ENCODE measurements at places on chromosomes 3 and 15.

DNA sequence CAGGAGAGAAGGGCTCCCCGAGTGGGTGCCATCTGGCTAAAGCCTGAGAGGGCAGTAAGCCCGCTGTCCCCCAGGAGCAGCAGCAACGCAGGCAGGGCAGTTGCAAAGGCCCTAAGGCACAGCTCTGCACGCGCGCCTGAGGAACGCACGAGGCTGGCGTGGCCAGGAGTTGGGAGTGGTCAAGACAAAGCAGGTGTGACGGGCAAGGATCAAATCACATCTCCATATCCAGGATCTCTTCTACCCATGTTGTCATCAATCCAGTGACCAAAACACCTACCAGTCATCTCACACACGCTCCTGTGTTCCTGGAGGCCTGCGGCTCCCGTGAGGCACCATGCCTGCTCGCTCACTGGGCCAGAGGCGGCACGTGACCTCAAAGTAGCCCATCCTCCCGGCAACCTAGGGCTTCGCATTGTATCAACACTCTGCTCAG is 59.5 kb downstream of the ERC2 start:
- no peak for DNase-seq

- no peak for DNase-seq
Measured at GRCh38 chr15:49902685-49903501, 216.1 kb downstream of the ATP8B4 start.

DNA sequence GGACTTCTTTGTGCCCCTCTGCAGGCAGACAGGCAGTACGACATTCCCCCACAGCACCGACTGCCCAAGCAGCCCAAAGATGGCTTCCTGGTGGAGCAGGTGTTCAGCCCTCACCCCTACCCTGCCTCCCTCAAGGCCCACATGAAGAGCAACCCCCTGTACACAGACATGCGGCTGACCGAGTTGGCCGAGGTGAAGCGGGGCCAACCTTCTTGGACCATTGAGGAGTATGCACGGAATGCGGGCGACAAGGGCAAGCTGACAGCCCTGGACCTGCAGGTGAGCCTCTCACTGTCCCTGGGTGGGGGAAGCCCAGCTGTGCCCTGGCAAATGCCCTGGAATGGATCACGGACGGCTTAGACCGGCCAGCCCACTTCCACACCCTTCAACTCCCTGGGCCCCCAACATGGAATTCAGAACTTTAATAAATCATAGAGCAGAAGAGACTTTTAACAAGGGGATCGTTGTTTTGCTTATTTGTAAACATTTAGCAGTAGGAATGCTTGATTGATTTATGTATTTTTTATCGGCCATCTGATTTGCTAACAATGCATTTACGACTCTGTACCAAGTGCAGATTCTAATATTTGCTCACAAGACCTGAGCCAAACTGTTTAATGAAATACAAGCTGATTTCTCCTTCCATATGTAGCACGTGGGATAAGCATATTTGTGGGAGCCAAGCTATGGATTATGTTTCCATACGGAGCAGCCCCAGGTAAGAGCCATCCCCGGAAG is 31.1 kb downstream of the MINAR1 start:
- no peak for DNase-seq

GRCh38 chr15:40151499-40151898 is 9.4 kb upstream of the BUB1B start:
- no peak for DNase-seq

DNA sequence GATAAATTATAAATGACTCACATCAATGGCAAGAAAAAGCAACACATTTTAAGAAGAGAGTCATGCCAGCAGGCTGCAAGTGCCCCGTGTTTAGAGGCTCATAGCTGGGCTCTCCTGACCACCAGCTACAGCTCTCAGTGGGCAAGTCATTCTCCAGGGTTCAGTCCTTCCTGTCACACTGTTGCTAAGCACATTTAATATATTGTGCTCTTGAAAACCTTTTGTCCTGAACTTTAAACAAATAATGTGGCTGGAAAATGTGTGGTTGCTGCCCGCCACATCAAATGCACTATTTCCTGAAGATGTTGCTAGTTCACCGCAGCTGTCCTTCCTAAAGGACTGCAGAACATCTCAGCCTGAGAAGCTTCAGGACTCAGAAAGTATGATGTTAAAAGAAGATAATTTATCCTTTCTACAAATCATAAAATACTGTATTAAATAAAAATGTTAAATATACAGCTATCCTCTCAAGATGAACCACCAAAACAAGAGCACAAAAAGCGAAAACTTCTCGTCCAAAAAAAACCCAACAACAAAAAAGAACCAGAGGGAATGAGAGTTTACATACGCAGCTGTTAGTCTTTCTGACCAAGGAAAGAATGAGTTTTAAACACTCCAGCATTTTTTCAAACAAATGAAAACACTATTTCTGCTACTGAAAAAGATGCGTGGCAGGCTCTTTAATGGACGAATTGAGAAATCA is 951 bp downstream of the TARS3 start:
- DNase-seq: peak; percentile 60

- no peak for DNase-seq
Measured at GRCh38 chr15:61327019-61327631, 98.0 kb upstream of the RORA start.

DNA sequence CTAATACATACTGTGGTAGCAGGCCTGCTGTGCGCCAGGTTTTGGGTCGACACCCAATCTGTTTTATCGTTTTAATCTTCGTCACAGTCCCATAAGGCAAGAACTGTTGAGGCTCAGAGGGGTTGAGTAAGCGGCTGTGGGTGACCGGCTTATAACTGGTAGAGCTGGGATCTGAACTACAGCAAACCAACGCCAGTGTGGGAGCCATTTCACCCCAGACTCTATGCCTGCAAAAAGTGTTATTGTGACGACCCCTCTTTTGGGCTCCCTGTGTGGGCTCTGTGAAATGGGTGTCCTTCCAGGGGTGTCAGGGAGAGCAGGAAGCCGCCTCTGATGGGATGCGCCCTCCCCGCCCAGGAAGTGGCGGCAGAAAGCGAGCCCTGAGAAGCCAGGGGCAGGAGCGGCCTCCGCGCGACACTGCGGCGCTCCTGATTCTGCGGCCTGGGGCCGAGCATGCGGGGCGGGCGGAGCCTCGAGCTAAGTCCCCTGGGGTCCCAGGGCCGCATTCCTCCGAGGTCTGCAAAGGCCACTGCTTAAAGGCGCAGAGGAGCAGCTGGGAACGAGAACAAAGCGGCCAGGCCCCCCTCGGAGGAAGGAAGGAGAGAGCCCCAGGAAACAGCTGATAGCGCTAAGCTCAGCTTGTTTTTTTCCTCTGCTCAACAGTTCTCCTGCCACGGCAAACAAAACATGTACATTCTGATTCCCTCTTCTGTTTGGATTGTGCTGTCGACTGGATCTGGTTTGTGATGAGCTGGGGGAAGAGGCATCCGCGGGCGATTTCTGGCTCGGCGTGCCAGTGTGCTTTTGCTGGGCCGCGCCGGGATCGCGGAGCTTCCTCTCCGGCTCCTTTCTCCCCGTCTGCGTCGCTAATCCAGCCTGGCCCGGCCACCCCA is 33.9 kb downstream of the GRK7 start:
- DNase-seq: peak; percentile 40

- no peak for DNase-seq
Measured at GRCh38 chr15:22989576-22990477, 9.7 kb upstream of the CYFIP1 start.

- no peak for DNase-seq
Measured at GRCh38 chr15:59205839-59206622, 612 bp upstream of the LDHAL6B start.

DNA sequence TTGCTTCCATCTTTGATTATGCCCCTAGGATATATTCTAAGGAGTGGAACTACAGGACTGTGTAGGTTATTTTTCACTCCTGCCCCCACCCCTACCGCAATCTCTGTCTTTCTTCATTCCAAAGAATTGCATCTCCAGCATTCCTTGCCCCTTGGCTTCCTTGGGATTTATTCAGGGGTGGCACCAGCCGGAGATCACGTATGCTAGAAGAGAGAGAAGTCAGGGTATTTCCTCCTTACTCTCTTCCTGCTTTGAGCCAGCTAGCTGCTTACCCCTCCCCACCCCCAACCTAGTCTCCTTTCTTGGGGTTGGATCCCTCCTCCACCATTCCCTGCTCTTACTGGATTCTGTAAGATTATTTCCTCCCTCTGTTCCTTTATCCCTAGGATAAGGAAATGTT is 35.0 kb upstream of the DENND4A start:
- DNase-seq: peak; percentile 45

GRCh38 chr3:61832375-61833229 is 271.2 kb downstream of the PTPRG start:
- no peak for DNase-seq

DNA sequence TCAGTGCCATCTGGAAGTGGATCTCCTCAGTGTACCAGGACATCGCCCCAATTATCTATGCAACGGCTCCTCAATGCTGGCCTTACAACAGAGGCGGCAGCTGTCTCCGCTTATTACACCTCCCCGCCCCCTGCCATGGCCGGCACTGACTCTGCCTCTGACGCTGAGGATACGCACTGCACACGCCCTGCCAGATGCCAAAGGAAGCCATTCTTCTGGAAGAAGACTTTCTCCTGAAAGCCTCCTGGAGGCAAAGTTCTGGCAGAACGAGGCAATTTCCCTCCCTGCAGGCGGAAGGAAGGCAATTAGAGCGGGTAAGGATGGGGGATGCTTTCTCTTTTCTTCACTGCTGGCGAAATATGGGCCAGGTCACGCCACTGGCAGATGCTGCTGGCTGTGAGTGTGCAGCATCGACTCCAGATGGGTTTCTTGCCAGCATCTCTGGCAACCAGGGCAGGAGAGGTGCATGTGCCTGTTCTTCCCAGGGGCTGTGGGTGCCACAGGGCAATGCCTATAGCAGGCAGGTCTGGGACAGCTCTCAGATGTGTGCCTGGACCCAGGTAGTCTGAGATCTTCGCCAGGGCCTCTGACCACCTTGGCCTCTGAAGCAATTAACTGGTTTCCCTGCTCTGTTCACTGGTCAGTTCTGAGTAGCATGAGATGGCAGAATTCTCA is 62.2 kb upstream of the MRPS22 start:
- no peak for DNase-seq

GRCh38 chr15:34279368-34279767 is 54.6 kb downstream of the EMC4 start:
- DNase-seq: no peak

DNA sequence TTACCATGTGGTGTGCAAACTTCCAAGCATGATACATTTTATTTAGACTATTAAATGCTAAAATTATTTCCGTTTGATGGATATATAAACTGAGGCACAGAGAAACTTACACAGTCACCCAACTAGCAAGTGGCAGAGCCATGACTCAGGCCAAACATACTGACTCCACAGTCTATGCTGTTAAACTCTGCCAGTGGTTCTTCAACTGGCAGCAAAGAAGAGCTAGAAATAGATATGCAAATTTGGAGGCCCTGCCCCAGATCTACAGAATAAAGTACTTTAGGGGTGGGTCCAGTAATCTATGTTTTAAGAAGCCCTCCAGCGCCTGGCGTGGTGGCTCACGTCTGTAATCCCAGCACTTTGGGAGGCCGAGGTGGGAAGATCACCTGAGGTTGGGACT is 400.0 kb downstream of the FOXP1 start:
- DNase-seq: no peak

DNA sequence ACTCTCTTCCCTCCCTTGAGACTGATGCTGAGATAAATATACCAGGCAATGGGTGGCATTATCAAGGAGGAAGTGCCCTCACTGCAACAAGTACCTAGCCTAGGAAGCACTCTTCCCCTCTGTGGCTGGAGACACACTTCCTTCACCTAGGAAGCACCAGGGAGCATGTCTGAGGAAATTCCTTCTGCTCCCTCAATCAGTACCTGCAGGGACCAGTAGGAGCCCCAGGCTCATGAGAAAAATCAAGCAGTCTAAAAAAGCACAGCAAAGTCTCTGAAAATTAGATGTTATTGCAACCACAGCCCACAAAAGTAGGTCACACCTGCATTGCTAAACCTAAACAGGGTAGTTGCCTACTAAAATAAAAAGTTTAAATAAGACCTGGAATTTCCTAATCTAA is 78.2 kb upstream of the TRPM1 start:
- no peak for DNase-seq

DNA sequence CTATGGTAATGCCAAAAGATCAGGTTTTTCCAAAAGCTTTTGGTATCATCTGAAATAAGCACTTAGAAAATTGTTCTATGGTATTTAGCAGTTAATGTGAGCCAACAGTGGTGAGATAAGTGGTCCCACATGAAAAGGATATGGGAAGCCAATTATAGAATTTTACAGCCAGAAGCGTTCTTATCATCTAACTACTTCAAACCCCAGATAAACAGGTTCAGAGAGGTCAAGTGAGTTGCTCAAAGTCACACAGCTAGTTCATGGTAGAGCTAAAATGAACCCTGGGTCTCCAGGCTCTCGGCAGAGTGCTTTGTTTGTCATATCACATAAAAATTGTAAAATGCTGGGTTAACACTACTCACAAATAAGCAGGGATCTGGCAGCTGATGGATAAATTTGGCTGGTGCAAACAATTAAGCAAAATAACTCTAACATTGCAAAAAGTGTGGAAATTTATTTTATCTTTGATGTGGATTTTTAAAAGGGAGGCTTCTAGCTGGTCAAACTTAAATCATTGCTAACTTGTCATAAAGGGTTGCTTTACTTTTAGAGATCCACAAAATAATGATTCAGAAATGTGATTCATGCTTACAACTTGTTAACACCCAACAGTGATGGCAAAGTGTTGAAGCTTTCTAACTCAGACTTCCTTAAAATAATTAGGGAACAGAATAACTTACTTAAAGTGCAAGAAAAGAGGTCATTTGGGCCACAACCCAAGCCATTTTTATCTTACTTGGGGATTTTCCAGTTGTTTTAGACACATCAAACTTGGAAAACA is 202.8 kb upstream of the TBC1D5 start:
- DNase-seq: no peak

DNA sequence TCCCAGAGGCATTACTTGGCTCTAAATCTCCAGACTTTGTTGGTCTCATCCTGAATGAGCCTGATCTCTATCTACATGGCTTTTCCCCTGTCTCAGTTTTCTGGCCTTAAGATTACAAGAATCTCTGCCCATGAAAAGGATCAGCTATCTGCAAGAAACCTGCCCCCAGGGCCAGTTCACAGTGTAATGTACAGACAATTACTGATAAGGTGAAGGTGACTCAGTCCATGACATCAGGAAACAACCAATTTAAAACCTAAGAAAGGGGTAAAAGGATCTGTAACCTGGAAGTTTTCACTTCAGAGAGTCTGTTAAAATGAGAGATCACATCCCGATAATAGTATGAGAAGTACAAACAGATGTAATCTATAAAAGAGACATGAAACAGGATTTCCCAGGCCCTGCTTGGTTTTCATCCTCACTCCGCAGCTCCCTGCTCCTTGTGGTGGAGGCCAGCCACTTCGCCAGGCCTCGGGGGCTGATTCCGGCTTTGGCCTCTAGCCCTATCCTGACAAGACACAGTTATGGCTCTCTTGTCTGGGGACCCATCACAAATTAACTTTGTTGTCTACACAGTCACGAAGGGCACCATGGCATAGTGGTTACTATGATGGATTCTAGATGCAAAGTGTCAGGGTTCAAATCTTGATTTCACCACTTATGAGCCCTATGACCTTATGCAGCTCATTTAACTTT is 136.9 kb downstream of the THSD4 start:
- DNase-seq: no peak

GRCh38 chr3:145370870-145371269 is 790.1 kb downstream of the PLOD2 start:
- DNase-seq: no peak

GRCh38 chr15:40322531-40323238 is 807 bp upstream of the INAFM2 start:
- no peak for DNase-seq
